ENCODE measurements at places on chromosomes 7 and 10. TPM values are rescaled to one million over a fixed set of nuclear protein-coding genes. Genes with fewer than 3 reads are reported as not detected.

HECTD2 gene
- 6.9 TPM for total RNA-seq

ANKIB1 gene
- 25.0 TPM for total RNA-seq

C10orf53 gene
- not detected for total RNA-seq

TMEM209 gene
- total RNA-seq, result 7.3 TPM

MINPP1 gene
- total RNA-seq, result 9.9 TPM

POMZP3 gene
- total RNA-seq, result 2.2 TPM

ITPRID1 gene
- total RNA-seq, result not detected

DNA sequence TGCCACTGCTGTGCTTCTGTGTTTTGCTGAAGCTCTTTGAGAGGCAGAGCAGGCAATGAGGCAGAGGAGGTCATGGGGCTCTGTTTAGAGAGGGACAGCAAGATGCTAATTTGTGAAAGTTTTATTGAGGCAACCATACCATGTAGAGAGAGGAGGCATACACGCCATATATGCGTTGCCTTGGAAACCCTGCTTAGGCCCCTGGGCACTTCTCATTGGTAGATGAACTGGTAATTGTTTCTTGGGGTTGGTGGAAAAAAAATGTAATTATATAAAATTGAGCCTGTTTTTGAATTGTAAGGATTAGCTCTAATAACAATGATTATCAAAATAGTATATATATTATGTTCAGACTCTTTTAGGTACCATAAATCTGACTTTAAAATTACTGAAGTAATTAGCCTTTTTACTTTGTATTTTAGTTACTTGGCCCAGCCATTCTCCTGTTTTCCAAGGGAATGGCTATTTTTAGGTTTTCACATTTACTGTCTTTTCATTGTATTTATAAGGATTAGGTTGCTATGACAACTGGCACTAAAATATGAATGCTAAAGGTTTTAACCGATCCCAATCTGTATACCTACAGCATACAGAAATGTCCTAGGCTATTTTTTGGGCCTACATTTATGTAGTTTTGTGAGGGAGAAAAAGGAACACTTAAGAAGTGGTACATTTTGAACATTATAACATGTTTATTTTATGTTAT, 52.4 kb downstream of the BZW2 start:
- no peak for DNase-seq

DNA sequence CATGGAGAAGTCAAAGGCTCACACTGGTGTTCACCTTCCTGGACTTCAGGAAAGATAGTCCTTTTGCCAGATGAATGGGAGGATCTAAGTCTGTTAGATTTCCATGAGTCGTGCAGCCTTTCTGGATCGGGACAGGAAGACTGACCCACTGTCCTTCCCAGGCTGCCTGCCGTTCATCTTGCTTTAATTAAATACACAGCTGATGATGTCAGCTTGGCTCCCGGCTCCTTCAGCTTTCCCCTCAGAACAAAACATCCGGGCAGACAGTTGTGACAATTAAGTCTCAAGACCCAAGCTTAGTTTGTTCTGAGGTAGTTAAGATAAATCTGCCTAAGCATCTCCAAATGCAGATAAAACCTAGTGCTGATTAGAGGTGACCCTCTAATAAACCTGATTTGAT, 58.6 kb downstream of the AUTS2 start:
- peak; percentile 71 for DNase-seq

DNA sequence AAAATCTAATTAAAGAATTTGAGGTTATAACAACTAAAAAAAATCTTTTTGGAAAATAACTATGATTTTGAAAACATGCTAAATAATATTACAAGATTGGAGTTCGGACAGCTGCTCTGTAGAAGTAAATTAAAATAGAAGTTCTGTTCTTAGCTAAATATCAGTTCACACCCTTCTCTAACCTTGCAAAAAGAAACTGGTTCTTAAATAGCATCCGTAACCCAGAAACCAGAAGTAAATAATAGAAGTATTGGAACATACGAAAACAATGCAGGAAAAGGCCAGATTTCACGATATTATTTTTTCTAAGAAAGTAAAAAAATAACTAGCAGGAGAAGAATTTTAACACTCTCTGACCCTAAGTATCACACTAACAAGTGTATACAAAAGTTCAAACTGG, 164.7 kb downstream of the PRKG1 start:
- no peak for DNase-seq

DNA sequence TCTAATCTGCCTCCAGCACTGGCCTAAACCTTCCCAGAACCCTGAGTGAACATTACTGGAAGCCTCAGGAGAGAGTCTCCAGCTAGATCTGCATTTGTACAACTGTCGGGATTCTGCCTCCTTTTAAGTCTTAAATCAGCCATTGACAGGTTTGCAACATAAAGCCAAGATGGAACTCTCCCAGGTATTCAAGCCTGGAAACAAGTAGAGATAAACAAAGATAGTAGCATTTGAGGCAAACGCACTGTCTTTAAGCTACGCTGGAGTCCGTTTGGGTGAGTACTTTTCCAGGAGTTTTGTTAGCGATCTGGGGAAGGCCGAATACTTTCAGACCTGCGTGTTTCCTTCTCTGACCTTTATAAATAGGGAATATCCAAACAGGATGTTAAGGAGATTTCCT, 317.2 kb upstream of the FZD8 start:
- no peak for DNase-seq

DNA sequence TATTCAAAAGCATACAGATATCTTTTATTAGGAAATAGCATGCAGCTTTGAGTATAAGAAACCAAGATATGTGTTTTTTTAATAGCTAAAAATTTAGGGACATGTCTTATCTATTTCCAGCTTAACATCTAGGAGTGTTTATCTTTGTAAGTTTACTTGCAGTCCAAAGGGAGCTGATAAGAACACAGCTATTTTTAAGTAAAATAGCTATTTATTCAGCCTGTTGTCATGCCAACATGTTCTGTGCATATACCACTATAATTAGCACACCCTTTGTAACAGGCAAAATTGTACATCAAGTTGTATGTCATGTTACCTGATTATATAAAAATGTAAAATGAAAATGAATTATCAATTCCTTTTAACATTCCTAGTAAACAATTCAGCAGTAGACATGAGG, 29.6 kb downstream of the FAM133B start:
- no peak for DNase-seq

GRCh38 chr10:106960812-106961211, 203.7 kb downstream of the SORCS1 start:
- no peak for DNase-seq

DNA sequence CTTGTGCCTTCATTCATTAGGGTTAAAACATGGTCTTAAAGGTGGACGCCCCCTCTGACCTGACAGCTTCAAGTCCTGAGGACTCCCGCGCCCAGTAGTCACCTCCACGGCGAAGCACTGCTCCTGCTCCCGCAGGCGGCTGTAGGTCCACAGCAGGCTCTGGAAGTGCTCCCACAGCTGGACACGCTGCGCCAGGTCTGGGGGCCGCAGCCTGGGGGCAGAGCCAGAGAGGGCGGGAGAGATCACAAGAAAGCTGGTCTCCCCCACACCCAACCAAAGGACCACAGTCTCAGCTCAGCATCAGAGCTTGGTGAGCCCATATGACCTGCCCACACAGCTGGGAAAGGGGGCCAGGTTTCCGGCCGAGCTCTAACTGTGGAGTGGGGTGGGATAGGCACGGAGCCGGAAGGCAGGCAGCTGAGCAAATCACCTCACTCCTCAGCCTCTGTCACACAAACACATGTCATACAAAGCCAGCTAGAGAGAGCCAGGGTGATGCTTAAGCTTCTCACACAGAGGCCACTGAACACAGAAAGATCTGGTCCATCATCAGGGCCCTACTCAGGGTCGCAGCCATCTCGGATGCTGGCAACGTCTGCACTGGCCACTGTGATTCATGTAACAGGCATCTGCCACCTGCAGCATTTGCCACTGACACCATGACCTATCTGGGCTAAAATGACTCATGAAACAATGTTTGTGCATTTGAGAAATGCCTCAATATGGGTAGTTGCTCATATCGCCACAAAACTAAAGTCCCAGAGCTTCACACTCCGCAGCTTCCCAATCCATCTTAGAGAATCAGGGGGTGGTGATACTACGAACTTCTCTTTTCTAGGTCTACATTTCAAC, 12.6 kb downstream of the HPS1 start:
- DNase-seq, result no peak

DNA sequence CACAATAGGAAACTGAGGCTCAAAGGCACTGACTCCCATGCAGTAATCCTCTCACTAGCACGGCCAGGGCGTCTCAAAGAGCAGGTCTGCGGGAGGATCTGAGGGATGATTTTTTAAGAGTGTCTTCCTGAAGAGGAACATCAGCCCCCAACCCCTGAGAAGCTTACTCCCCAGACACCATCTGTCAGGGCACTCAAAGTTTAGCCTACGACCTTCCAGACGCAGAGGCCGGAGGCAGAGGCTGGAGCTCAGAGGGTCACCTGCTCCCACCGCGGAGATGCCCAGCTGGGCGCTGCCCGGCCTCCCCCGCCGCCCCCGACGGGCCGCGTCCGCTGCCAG, 1.7 kb downstream of the ZNF777 start:
- DNase-seq, result no peak

DNA sequence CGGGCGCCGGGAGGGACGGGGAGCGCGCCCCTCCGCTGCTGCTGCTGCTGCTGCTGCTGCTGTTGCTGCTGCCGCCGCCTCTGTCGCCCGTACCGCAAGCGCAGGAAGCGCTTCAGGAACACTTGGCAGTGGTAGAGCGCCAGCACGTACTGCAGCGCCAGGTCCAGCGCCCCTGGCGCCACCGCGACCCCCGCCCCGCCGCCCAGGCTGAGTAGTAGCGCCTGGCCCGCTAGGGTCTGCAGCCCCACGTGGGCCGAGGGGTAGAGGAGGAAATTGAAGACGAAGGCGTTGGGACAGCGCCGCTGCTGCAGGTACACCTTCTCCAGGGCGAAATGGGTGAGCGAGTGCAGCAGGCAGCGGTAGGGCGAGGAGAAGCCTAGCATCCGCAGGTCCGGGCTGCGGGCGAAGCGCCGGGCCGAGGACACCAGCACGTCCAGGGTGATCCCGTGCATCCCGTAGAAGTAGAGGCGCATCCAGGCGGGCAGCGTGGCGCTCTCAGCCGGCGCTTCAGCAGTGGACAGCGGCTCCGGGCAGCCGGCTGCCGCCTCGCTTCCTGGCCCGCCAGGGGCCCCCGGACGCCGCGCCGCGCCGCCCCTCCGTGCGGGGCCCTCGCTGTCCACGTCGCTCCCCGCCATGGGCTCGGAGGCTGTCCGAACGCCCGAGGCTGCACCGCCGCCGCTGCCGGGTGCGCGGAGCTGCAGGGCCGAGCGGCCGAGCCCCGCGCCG, at the start of gene TMEM229A:
TSS of gene TMEM229A (minus strand) at position 699 of the 726 bp plus-strand sequence. CDS start at position 635, 64 bp downstream.
- no peak for DNase-seq

DNA sequence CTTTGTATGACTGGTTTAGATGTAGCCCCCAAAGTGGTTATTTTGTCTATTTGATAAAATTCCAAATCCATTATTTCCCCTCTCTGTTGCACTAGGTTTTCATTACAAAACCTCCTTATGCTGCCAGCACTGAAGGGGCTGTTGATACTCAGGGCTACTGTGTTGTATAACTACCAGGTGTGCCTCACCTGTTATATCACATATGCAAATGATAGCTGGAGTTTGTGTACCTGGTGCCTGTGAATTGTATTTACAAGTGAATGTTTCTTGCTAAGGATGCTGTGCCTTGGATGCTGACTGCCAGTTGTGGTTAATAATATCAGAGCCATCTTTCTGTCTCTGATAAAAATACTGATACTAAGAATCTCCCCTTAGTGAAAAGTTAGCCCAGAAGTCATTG, 84.8 kb upstream of the CCDC6 start:
- DNase-seq, result no peak

- no peak for DNase-seq
Measured at GRCh38 chr7:108171164-108171563, 41.0 kb upstream of the LAMB4 start.

GRCh38 chr10:78991187-78991586, 77.6 kb upstream of the ZMIZ1 start:
- DNase-seq, result no peak

GRCh38 chr7:152202056-152202455, 176.6 kb downstream of the GALNT11 start:
- no peak for DNase-seq

DNA sequence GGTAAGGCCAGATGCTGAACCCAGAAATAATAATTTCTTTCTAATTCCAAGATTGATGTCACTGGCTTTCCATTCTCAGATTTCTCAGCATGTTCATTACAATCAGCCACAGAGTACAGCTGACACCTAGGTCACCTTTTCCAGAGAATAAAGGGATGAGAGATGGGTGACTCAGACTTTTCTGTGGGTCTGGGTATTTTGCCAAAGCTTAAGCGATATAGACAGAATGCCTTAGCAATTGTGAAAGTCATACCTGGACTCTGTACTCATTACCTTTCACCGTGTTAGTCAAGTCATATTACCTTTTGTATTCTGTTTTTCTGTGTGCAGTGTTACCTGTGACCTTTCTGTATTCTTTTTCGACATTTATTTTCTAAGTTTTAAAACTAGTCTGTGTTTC, 10.6 kb upstream of the PRTFDC1 start:
- DNase-seq, result no peak

- no peak for DNase-seq
Measured at GRCh38 chr10:1187855-1188557, 131.8 kb downstream of the WDR37 start.
